ENCODE measurements at places on chromosomes 7 and 10.
A peak's percentile ranks its signal among the peaks of the same experiment; 100 is the strongest.

GRCh38 chr7:117066668-117067067, 113.4 kb downstream of the ST7 start:
- DNase-seq = no peak

- DNase-seq = no peak
These were observed 115.2 kb upstream of the RAB18 start for GRCh38 chr10:27388761-27389399.

DNA sequence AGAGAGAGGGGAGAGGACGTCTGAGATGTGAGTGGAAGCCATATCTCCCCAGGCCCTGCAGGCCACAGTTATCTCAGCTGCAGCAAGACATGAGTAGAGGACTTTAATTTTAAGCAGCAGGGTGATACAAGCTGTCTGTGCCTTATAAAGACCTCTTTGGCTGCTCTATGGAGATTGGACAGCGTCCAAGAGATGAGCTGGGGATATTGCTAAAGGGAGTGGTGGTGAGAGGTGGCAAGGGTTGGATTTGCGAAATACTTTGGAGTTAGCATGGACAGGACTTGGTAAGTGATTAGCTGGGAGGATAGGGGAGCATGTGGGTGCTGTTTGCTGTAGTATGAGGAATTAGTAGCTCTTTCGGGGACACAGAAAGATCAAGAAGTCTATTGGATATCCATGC, 191.8 kb downstream of the CACNB2 start:
- no peak for DNase-seq

- DNase-seq = no peak
These were observed 50.6 kb downstream of the ADAMTS14 start for GRCh38 chr10:70722820-70723424.

GRCh38 chr7:69953136-69954067, 355.1 kb downstream of the AUTS2 start:
- no peak for DNase-seq

GRCh38 chr7:106304568-106304967, 19.8 kb upstream of the NAMPT start:
- DNase-seq = no peak

DNA sequence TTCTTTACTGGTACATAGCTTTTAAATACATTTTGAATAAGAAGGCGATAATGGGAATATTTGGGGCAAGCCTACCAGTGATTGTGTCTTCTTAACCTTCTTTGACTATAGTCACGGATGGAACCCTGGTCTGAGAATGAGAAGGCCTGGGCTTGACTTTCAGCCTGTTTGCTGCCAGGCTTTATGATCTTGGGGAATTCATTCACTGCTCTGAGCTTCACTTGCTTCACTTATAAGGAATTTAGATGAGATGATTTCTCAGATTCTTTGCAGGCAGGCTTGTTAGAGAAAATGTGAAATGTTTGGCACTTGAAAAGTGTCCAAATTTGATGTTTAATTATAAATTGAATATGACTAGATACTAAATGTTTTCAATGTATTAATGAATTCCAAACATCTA, 42.5 kb downstream of the NUP205 start:
- DNase-seq = no peak

GRCh38 chr7:16543456-16543855, 16.8 kb downstream of the LRRC72 start:
- DNase-seq = no peak

DNA sequence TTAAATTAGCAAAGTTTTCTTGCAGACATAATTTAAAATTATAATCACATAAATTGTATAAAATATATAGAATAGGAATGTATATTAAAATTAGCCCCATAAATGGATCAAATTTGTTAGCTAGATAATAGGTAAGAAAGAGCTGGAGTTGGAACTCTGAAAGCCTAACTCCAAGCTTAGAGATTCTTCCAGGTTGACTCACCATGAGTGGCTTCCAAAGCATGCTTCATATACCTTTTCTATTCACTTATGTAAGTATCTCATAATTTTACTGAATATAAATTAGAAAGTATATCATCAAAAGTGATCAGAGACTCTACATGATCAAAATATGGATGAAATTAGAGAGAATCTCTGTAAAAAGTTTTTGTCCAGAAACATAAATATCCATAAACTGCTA, 320.7 kb upstream of the MAGI2 start:
- DNase-seq = no peak

- DNase-seq = no peak
These were observed 54.9 kb upstream of the CAMK2B start for GRCh38 chr7:44380189-44380830.

DNA sequence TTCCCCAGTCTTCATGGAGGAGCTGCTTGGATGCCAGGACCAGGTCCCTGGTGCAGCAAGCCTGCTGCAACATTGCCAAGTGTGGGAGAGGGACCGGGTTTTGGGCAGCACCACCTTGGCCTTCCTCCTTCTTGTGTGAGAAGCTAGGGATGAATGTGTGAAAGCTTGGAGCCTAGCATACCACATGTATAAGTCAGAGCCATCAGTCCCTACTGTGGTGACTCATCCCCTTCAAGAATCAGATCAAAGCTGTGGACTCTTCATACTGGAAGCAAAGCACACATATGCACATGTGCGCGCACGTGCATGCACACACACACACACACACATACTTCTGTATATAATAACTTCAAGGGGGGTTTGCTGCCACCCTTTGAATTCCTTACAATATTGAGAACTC, 527.8 kb downstream of the LRMDA start:
- peak; percentile 57 for DNase-seq

- no peak for DNase-seq
These were observed 152.3 kb downstream of the EGFR start for GRCh38 chr7:55171157-55171556.

DNA sequence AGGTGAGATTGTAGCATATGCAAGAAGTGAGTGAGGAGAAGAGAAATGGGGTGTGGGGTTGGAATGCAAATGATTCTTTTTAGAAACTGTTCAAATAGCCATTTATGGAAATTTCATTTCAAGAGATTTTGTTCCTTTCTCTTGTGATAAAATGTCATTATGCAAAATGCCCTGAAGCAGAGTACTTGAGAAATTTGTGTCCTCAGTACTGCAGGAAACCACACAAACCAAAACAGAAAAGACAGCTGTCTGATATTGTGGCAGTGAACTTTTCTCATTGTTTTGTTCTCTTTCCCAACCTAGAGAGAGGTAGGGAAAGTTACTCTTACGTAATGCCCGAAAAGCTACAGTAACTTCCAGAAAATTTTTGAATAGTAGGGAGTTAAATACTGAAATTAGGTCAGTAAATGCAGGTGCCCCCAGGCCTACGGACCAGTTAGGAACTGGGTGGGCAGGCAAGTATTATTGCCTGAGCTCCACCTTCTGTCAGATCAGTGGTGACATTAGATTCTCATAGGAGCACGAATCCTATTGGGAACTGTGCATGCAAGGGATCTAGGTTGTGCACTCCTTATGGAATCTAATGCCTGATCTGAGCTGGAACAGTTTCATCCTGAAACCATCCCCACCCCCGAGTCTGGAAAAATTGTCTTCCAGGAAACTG, 34.0 kb downstream of the DLD start:
- DNase-seq = no peak

- DNase-seq = no peak
These were observed 275.4 kb downstream of the GRID1 start for GRCh38 chr10:86091216-86091615.

DNA sequence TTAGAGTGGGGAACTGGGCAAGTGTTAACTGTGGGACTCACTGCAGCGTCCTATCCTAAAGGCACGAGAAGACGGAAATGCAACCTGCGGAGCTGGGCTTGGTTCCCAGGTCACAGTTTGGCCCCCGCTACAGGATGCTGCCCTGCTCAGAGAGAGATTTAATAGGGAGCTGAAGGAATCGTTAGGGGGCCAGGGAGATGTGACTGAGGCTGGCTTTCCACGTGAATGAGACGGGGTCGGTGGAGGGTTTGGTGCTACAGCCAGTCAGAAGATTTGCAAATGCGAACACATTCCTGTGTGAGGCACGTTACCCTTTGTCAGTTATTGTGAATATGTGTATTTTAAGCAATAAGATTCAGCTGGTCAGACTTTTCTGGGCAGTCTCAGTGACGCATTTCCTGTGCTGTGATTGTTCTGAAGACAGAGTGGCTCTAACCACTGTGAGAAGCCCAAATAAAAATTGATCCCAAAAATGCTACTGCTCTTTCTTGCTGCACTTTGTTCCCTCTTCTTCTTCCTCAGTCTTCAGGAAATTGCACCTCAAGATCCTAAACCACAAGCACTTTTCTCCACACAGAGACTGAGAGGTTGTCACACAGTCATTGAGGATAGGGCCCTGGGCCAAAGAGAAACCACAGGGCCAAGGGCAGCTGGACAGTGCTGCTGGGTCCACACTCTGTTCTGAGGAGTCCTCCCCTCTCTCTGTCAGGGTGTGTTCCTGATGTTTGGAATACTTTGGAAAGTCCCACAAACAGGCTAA, 21.2 kb downstream of the CYP17A1 start:
- DNase-seq = no peak

DNA sequence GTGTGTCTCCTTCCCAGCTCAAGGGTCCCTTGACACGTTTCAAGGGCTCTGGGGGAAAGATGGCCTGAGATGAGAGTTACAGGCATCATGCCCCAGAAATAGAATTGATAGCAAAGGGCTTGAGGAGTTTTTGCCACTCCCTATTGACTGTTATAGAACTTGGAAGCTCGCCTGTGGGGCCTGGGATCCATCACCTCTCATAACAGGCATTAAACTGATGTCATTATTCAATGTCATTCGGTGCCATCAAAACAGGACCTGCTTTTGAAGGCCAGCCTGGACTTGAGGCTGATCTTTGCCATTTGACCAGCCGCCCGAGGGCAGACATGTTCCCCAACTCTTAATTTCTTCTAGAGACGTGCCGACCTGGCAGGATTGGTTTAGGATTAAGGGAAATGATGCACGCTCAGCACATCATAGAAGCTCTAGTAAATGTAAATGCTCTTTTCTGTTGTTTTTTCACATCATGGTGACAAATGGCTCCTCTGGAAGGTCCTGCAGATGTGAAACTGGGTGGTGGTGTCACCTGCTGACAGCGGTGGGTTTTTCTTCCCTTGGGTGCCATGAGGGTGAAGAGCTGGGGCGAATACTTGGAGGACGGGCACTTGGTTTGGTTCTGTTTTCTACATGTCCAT, 16.7 kb upstream of the KLF6 start:
- DNase-seq = no peak

GRCh38 chr7:19069842-19070241, 47.6 kb downstream of the TWIST1 start:
- DNase-seq = no peak

GRCh38 chr10:84198206-84198915, 4.0 kb downstream of the CDHR1 start:
- no peak for DNase-seq

DNA sequence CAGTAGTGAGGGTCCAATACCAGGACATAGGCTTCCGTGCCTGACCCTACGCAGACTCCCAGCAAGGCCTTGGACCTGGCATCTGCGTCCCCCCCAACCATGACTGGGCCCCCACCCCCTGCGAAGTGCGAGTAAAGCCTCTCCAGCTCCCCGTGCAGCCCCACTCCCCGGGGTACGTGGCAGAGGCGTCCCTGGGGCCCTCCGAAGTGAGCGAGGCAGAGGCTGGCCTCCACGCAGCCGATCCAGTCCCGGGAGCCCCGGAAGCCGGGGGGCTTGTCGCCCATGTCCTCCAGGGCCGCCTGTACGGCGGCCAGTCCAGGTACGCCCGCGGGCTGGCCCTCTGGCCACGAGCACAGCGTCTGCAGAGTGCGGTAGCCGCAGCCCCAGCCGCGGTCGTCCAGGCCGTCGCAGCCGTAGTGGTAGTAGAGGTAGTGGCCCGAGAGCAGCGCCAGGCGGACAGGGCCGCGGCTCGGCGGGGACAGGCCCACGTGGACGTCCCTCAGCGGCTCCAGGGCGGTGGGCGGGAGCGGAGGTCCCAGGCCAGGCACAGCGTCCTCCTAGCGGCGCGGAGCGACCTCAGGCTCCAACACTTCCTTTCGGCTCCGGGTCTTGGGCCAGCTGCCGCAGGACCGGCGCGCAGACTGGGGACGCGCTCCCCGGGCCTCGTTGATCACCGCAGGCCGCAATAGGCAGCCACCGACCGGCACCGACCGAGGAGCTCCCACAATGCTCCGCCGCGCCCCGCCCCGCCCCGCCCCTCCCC, at the start of gene UFSP1:
UFSP1 (minus strand) TSS at position 728 of the 763 bp plus-strand sequence; CDS start at position 284, 444 bp downstream.
- DNase-seq = no peak

- DNase-seq = no peak
These were observed 28.7 kb upstream of the PDCD4 start for GRCh38 chr10:110843031-110843430.

- DNase-seq = no peak
These were observed 70.8 kb downstream of the HIP1 start for GRCh38 chr7:75667938-75668337.

DNA sequence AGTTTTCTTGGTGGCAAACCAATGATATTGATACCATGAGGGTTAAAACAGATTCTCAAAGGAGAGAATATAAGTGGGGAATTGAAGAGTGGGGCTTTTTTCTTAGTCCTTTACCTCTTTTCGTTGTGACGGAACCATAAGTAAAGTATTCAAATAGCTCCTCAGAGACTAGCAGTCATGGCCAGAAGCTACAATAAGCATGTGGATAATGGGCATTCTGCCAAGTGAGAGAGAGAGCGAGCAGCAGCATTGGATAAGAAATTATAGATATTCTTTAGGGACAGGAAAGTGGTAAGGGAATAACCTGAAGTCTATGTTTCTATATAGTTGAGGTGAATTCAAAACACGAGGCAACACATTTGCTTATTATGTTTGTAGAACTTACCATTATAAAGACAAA, 235.1 kb downstream of the SEMA3E start:
- DNase-seq = no peak

DNA sequence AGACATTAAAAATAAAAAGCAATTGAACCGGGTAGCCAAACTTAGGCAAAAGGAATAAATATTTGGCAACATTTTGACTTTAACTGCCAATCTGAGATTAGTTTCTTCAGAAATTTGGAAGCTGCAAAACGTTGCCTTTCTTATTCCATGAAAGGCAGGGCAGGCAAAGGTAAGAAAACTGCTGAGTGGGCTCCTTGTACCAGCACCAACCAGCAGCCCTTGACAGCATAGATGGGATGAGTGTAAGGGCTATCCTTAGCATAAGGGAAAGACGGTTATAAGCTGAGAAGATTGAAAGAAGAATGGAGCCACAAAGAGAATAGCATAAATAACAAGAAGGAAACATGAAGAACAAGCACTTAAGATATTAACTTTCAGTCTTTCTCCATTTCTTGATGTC, 28.6 kb downstream of the AP3M1 start:
- no peak for DNase-seq

- DNase-seq = no peak
These were observed 1149.5 kb upstream of the POT1 start for GRCh38 chr7:126079151-126079550.

DNA sequence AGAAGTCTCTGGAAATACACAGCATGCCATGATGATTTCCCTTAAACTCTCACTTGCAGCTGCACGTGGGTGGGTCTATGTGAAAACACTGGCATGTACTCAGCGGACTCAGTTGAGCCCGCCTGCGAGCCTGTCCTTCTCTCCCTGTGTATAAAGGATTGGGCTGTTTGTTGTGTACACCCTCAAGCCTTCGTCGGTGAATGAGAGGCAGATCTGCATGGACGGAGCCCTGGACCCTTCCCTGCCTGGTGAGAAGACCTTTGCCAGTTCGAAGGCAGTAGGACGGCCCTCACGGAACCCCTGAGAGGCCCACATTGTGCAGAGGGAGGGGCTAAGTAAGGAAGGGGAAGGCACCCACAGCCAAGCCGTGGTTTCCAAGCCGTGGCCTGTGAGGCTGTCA, 121.2 kb downstream of the WDFY4 start:
- no peak for DNase-seq
